ENCODE measurements at places on chromosomes 3 and 15. TPM values are rescaled to one million over a fixed set of nuclear protein-coding genes. Genes with fewer than 3 reads are reported as not detected.

GRCh38 chr3:69738315-69738714 lies 949 bp upstream of the MITF start:
- DNase-seq = no peak

Gene PLXNB1
- 11.2 TPM for polyA plus RNA-seq

- no peak for DNase-seq
Measured at GRCh38 chr3:169836078-169836941, 23.6 kb upstream of the LRRC34 start.

Gene CHL1
- 28.2 TPM for polyA plus RNA-seq

GRCh38 chr3:195999896-196000295 lies 82.0 kb downstream of the TFRC start:
- no peak for DNase-seq

Gene GHSR
- not detected for polyA plus RNA-seq

- DNase-seq = no peak
Measured at GRCh38 chr15:88989578-88989977, 76.4 kb upstream of the MFGE8 start.

Gene EXD1
- polyA plus RNA-seq = not detected

All from ovary (tissue), 10 donors.